NCI-H345 (cell line): ENCODE measurements at places on chromosomes 12 and 14.

GRCh38 chr12:108727868-108728735 is 3.2 kb downstream of the CORO1C start:
- no peak for DNase-seq

GRCh38 chr14:92688434-92689375 is 59.7 kb downstream of the LGMN start:
- DNase-seq = peak; percentile 25

DNA sequence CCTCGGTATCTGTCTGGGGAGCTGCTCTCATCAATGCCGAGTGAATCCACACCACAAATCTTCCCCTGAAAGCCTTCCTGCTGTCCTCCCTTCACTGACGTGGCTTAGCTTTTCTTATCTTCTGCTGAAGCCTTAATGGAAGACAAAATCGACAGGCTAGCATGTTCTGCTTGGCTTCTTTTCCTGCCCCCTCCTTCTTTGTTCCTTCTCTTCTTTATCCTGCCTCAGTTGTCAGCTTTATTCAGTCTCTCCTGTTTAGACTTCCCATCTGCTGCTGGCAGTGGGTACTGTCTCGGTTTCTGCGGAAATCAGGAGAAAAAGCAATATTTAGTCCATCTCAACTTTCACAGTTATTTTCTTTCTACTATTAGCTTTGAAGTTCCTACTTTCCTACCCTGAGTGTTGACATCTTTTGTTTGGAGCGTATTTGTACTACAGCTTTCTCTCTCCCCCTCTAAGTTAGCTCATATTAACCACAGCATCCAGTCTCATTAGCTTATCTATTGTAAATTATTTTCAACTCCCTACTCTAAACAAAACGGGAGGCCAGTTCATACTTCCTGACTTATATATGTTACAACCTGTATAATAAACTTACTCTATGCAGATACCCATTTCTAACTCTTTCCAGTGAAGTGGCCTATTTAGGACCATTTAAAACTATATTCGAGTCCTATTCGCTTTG is 226.0 kb downstream of the DACT1 start:
- DNase-seq = no peak

DNA sequence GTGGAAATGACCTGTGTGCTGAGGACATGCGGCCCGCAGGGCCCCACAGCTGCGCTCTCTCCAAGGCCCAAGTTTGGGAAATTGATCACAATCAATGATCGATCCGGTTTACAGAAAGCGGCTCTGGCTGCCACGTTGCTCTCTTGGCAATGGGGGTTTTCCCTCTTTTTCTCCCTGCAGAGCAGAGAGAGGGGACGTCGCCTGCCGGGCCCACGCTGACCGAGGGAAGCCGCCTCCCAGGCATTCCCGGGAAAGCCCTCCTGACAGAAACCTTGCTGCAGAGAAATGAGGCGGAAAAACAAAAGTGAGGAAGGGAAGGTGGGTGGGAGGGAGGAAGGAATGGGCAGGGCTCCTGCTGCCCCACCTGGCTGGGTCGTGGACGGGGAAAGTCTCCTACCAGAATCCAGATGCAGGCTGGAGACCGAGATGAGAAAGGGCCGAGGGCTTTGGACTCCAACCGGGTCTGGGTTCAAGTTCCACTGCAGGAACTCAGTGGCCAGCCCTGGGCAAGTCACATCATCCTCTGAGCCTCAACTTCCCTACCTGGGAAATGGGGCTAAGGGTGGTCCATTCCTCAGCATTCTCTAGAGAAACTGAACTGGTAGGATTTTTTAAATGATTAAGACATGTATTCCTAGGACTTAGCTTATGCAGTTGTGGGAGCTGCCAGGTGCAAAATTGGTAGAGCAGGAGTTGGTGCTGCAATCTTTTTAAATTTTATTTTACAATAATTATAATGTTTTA is 75.5 kb downstream of the PHETA1 start:
- DNase-seq = no peak

DNA sequence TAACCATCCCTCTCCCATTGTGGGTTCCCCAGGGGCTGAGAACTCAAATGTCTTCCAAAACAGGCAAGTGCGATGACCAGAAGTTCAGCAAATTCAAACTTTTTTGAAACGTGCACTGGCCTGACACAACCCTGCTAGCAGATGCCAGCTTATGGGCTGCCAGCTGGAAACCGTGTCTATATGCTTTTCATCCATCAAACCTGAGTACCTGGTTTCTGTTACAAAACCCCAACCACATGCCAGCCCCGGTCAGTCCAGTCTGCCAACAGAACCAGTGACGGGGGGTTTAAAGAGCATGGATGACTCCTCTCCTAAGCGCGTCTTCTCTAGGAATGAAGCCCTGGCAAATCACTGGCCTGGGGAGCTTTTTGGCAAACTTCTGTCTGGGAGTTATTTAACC is 189.7 kb downstream of the TTC7B start:
- DNase-seq = no peak

GRCh38 chr12:70637303-70638085 is at the start of gene PTPRB:
Gene PTPRB, minus strand, starts transcription at chr12:70637429. Its CDS starts 34 bp downstream, at chr12:70637395.
- DNase-seq = no peak

GRCh38 chr14:86513056-86513455 is 983.1 kb downstream of the FLRT2 start:
- DNase-seq = no peak

- no peak for DNase-seq
Measured at GRCh38 chr12:65632131-65632855, 192.0 kb upstream of the HMGA2 start.

DNA sequence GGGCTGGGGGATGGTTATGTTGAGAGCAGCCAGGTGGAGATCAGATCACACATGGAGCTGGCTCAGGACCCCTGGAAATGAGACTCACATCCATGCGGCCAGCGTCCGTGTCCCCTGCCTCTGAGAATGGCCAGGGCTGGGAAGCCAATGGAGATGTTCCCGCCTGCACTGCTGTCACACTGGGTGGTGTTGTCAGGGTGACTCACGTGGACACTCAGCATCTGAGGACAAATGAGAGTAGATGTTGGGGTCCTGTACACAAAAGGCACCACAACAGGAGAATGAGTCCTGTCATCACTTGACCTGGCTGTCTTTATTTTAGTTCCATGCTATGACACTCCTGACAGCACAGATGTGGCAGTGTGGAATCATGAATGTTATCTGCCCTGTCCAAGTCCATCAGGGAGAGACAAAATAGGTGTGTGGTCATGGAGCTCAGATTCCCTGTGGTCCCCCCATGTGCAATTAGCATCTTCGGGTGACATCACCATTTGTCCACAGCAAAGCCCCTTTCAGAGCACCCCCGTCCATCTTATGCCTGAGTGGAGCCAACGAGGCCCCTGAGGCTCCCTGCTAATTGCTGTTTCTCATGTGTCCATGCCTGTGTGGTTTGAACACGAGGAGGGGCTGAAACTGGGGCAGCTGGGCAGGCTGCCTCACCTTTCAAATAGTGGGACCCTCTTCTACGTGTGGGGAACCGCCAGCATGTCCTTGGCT is 393.5 kb downstream of the AACS start:
- DNase-seq = no peak

DNA sequence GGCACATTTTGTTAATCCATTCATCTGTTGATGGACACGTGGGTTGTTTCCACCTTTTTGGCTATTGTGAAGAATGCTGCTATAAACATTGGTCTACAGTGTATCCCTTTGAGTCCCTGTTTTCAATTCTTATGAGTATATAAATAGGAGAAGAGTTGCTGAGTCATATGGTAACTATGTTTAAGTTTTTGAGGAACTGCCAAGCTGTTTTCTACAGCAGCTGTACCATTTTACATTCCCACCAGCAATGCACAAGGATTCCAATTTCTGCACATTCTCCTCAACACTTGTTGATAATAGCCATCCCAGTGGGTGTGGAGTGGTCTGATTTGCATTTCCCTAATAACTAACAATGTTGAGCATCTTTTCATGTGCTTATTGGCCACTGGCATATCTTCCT is 6.9 kb upstream of the SVOP start:
- no peak for DNase-seq

DNA sequence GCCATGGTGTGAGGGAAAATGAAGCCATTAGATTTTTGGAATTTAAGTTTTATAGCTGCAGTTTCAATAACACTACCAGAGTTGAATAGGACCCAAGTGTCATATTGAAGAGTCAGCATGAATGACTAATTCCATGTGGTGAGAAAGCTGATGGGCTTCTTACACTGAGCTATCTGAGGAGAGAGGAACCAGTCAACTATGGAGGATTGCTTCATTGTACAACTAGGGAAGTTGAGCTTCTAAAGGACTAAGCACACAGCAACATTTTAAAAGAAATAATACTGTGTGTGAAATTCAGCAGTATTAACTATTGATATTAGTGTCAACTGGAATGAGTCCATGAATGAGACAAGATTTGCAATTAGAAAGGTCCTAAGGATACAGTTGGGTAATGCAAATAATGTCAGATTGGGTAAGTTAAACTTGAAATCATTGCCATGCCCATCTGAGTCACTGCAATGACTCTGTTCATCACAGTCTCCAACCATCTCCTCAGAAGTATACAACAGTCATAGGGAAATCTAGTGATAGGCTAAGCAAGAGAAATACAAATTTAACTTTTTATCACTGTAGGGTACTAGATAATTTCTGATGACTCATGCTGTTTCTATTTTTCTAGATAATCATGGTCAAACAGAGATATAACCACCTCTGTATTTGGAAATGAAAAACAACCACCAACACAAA is 394.2 kb downstream of the FSCB start:
- no peak for DNase-seq

GRCh38 chr14:74525361-74525851 is 31.8 kb downstream of the ISCA2 start:
- no peak for DNase-seq

DNA sequence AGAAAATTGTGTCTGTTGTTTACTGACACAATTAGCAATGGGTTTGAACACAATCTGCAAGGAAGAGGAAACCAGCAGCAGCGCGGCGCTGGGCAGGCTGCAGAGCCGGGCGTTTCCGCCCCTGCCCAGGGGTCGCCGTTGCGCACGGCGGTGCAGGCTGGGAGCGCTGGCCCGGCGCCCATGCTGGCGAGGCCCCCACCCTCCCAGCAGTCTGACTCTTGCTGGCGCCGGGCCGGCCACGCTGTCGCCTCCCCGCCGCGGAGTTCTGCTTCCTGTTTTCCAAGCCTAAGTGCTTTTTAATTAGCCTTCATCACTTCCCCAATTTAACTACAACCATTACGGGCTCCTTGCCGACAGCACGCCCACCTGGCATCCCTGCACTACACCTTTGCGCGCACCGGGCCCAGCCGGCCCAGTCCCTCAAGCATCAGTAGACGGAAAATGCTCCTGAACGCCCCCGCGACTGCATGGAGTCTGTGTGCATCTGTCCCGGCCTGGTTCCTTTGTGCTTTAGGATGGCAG is 212.1 kb downstream of the GXYLT1 start:
- peak; percentile 54 for DNase-seq

- DNase-seq = no peak
Measured at GRCh38 chr14:79584679-79585078, 626.6 kb downstream of the DIO2 start.

- peak; percentile 34 for DNase-seq
Measured at GRCh38 chr12:480831-481816, 21.4 kb downstream of the B4GALNT3 start.

GRCh38 chr12:102439426-102440405 is 40.6 kb downstream of the IGF1 start:
- no peak for DNase-seq

DNA sequence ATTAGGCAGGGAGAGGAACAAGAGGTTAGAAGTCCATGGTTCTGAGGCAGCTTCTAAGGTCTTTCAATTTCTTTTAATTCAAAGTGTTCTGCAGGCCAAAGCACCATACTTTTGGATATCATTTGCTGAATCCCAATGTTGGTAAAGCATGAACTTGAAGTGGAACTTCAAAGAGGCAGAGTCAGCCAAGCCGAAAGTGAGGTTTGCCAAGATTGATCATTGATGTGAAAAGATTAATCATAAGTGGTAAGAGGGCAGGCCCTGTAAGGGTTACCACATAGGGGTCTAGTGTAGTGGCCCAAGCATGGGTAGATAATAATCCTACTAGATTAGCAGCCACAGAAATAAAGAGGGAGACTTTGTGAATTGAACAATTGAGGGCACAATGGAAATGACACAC is 191.7 kb upstream of the DIO2 start:
- no peak for DNase-seq

- no peak for DNase-seq
Measured at GRCh38 chr12:14156606-14157005, 175.2 kb upstream of the GRIN2B start.

DNA sequence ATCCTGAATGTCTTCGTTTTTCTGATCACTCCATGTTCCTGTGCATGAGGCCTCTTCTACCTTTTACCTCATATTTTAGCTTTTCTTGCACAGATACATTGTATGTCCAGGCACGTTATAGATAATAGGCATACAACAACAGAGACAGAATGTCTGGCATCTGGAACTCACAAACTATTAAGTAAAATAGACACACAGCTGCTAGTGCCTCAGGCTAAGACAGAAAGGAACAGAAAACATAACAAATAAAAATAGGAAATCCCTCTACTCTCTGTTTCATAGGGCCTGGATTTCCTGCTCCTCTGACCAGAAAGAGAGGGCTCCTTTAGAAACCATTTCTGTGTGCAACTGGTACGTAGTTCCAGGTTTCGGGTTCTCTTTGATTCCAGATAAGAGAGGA is 48.6 kb downstream of the ATXN7L3B start:
- no peak for DNase-seq

GRCh38 chr12:65825507-65826352 is 1.4 kb downstream of the HMGA2 start:
- DNase-seq = no peak

DNA sequence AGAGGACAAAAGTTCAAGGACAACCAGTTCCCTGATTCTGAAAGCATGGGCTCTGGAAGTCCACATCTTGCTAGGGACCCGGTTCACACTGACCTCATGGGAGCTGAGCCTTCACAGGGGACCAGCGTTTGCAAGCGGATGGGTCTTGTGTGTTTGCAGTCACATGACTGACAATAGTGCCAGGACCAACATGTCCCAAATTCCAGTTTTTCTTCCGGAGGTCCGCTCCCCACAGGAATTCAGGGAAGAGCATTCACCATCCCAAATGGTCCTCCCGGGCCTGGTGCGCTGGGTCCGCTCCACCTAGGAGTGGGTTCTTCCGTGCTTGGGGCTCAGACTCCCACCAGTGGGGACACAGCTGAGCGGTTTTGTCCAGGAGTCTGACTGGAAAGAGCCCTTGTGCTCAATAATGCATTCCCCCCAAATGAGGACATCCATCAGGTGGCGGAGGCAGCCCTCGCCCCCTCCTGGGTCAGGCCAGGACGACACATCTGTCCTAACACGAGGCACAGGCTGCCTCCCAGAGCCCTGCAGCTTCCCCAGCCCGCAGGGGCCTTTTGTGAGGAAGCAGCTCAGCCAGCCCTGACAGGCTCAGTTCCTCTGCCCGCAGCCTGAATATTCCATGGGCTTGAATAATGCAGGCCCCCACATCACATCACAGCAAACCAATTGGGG is 91.8 kb upstream of the BCL11B start:
- DNase-seq = no peak

GRCh38 chr14:22544881-22545420 is 44.1 kb downstream of the DAD1 start:
- DNase-seq = no peak
